Pancreas (tissue), 10 donors: ENCODE measurements at places on chromosomes 1 and 21. TPM values are rescaled to one million over a fixed set of nuclear protein-coding genes. Genes with fewer than 3 reads are reported as not detected.

RNF186 gene
- total RNA-seq, result 29.3 TPM

SYPL2 gene
- 2.6 TPM for total RNA-seq

HES3 gene
- not detected for total RNA-seq

CCDC17 gene
- 1.4 TPM for total RNA-seq

RGSL1 gene
- not detected for total RNA-seq

PLK3 gene
- 13.7 TPM for total RNA-seq

FHL3 gene
- total RNA-seq, result 8.5 TPM

WNT3A gene
- not detected for total RNA-seq

GSTM5 gene
- total RNA-seq, result 0.42 TPM

TEDDM1 gene
- not detected for total RNA-seq

CLCA4 gene
- 0.13 TPM for total RNA-seq

RSPH1 gene
- 1.8 TPM for total RNA-seq

VANGL2 gene
- total RNA-seq, result 9.9 TPM

PTBP2 gene
- 7.9 TPM for total RNA-seq

AUNIP gene
- total RNA-seq, result 0.29 TPM

HCRTR1 gene
- total RNA-seq, result not detected

FCRL6 gene
- total RNA-seq, result not detected

SPRR2E gene
- not detected for total RNA-seq
